ENCODE measurements at places on chromosomes 2 and 18. TPM values are rescaled to one million over a fixed set of nuclear protein-coding genes. Genes with fewer than 3 reads are reported as not detected.

The TRIM43 gene
- total RNA-seq, result not detected

DNA sequence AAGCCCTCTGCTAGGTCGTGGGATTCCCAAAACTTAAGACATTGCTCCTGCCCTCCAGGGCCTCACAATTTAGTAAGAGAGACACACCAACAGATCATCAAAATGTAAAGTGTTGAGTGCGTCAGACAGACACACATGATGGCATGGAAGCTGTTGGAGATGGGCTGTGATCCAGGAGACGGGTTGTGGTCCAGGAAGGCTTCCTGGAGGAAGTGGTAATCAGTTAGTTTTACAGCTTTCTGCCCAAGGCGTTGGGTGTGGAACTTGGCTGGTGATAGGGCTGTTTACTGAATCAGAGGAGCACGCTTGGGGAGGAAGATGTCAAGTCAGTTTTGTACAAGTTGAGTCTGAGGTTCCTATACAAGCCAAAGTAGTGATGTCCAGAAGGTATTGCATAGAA is 24.0 kb upstream of the GLI2 start:
- H3K27me3 ChIP-seq, result peaks cover 15% of the 10 kb centered on the region
- no peak overlapping the region for H3K27ac ChIP-seq
- H3K4me1 ChIP-seq, result no peaks in the 10 kb centered on the region
- no peaks in the 10 kb centered on the region for H3K36me3 ChIP-seq

DNA sequence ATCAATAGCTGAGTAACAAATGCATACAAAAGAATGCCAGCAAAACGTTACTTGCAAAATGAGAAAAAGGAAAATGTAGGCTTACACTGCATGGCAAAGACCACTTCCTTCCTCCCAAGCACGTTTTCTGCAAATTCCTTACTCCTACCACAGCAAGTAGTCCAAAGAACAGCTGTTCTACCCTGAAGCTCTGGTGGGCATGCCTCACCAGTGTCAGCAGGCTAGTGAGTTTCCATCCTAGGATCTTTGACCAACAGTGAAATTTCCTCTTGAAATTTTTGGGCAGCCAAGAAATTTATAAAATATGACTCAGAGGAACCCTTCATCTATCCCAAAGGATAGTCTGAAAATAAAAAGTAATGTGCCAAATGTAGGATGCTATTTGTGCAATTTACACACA is 123.9 kb downstream of the ZNF532 start:
- H3K27me3 ChIP-seq, result no peaks in the 10 kb centered on the region
- H3K4me1 ChIP-seq, result no peaks in the 10 kb centered on the region
- H3K36me3 ChIP-seq, result peaks cover 8% of the 10 kb centered on the region
- no peak overlapping the region for H3K4me3 ChIP-seq

The ERICH2 gene
- 1.5 TPM for total RNA-seq

- peaks cover 14% of the 10 kb centered on the region for H3K4me1 ChIP-seq
- H3K4me3 ChIP-seq, result no peak overlapping the region
- H3K27me3 ChIP-seq, result peaks cover 89% of the 10 kb centered on the region
- no peak for DNase-seq
- H3K27ac ChIP-seq, result no peak overlapping the region
Measured at GRCh38 chr2:218996937-218997336, 3.7 kb upstream of the CRYBA2 start.

The DIPK1C gene
- total RNA-seq, result not detected

The POMC gene
- total RNA-seq, result 3.9 TPM

The PLCD4 gene
- total RNA-seq, result 1.6 TPM

DNA sequence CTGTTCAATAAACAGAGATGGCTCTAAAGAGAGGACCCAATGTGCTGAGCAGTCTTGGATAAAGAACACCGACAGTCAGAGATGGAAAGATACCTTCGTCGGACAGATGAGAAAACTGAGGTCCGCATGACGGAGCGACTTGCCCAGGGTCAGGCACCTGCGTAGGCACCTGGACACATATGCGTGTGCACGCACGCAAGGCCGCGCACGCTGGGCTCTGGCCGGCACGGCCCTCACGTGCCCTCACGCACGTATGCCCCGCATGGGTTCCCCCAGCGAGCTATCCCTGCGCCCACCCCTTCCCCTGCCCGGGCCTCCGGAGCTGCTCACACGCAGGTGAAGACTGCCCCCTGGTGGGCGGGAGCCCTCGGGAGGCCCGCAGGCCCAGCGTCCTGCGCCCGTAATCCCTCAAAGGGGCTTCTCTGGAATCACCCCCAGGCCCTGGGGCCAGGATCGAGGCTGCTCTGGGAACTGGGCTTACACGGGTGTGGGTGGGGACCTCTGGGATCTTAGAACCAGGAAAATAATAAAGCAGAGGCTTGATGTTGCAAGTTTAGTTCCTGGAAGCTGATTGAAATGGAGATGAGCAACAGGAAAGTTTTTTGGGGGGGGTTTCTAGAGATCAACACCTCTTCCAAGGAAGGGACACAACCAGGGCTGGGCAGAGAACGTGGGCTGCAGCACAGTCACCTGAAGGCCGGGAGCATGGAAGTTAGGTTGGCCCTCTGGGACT is 246.3 kb downstream of the TNS1 start:
- no peaks in the 10 kb centered on the region for H3K36me3 ChIP-seq
- DNase-seq, result peak; percentile 87
- H3K4me1 ChIP-seq, result no peaks in the 10 kb centered on the region
- H3K27ac ChIP-seq, result no peak overlapping the region

The CNRIP1 gene
- 6.9 TPM for total RNA-seq

DNA sequence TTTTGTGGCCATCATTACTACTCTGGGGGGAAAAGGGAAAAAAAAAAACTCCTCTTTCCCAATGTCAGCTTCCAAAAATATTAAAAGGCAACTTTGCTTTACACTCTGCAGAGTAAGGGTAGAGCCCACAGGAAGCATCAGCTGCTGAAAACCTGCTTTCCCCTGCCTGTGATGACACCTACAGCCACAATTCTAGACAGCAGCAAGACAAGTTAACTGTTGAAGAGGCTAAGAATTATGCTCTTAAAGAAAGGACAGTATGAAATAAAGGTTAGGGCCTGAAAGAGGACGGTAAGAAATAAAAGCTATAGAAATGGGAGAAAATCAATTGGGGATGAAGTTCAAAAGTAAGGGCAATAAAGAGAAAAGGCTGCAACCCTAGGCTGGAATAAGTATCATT is 3.0 kb downstream of the PDE11A start:
- no peaks in the 10 kb centered on the region for H3K36me3 ChIP-seq
- H3K4me3 ChIP-seq, result no peak overlapping the region
- DNase-seq, result no peak
- H3K27me3 ChIP-seq, result no peaks in the 10 kb centered on the region

The ITPRIPL1 gene
- 1.3 TPM for total RNA-seq

- peaks cover 22% of the 10 kb centered on the region for H3K4me1 ChIP-seq
- no peaks in the 10 kb centered on the region for H3K27me3 ChIP-seq
Measured at GRCh38 chr2:30706534-30707303, 100.5 kb downstream of the CAPN13 start.

The GAL3ST2 gene
- 0.18 TPM for total RNA-seq

The PROKR1 gene
- total RNA-seq, result 0.04 TPM

DNA sequence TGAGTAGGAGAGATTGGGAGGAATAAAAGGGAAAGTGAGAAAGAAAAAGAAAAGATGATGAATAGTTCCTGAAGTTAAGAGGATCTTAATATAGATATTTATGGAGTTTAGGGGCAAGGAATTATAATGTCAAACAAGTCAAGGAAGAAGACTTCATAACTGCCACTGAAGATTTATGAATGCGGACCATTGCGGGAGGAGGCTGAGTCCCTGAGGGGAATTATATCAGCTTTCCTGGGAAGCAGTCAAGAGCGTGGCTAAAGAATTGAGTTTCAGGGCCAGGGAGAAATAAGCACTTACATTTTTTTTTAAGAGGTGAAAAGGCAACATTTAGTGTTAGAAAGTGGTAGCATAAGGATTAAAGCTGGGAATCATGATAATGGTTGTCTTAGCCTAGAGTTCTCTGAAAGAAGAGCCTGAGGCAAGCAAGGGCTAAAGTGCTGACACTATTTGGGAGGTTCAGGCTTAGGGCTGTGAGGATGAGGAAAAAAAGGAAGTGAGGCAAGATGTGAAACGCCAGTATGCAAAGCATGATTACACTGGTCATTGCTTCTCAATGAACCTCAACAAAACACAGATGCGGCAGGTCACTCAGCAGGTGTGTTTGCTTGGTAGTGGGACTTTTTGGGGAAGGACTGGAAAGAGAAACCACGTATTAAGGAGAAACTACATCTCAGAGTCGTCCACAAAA is 217.1 kb downstream of the SLC4A3 start:
- DNase-seq, result no peak
- no peaks in the 10 kb centered on the region for H3K27me3 ChIP-seq
- no peak overlapping the region for H3K4me3 ChIP-seq
- no peaks in the 10 kb centered on the region for H3K36me3 ChIP-seq
